Osteocyte (in vitro differentiated cells): ENCODE measurements at places on chromosomes 1 and 21. TPM values are rescaled to one million over a fixed set of nuclear protein-coding genes. Genes with fewer than 3 reads are reported as not detected.
A peak's percentile ranks its signal among the peaks of the same experiment; 100 is the strongest.

- H3K27me3 ChIP-seq, result no peaks in the 10 kb centered on the region
- peaks cover 7% of the 10 kb centered on the region for H3K4me1 ChIP-seq
- H3K4me3 ChIP-seq, result no peak overlapping the region
- H3K36me3 ChIP-seq, result no peaks in the 10 kb centered on the region
- no peak overlapping the region for H3K27ac ChIP-seq
These were observed 3.3 kb upstream of the AGPAT3 start for GRCh38 chr21:43861706-43862105.

Gene FCRL4
- total RNA-seq, result not detected in 2 replicates

- H3K4me1 ChIP-seq, result peaks cover 17% of the 10 kb centered on the region
- no peak for DNase-seq
- H3K4me3 ChIP-seq, result no peak overlapping the region
- peaks cover 42% of the 10 kb centered on the region for H3K27me3 ChIP-seq
- no peaks in the 10 kb centered on the region for H3K36me3 ChIP-seq
These were observed 93.1 kb upstream of the HAO2 start for GRCh38 chr1:119275145-119276134.

DNA sequence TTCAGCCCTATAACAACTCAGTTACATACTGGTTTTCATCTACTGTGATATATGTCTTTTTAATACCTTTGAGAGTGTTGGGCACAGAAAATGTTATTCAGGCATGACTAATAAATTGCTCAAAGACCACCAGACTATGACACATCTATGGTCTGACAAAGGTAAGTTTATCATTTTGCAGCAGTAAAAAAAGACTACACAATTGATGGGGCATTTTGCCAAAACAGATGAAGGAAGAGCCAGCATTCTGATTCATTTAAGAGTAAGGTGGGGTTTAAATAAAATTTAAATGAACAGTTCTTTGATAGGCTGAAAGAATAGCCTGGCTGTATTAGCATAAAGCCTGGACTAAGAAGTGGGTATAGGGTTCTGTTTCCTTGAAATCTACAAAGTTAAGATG is 8.8 kb upstream of the RNPC3 start:
- DNase-seq, result no peak
- no peaks in the 10 kb centered on the region for H3K27me3 ChIP-seq
- H3K36me3 ChIP-seq, result no peaks in the 10 kb centered on the region
- no peak overlapping the region for H3K4me3 ChIP-seq

Gene TCEA3
- total RNA-seq, result 4.0 and 4.6 TPM in 2 replicates

DNA sequence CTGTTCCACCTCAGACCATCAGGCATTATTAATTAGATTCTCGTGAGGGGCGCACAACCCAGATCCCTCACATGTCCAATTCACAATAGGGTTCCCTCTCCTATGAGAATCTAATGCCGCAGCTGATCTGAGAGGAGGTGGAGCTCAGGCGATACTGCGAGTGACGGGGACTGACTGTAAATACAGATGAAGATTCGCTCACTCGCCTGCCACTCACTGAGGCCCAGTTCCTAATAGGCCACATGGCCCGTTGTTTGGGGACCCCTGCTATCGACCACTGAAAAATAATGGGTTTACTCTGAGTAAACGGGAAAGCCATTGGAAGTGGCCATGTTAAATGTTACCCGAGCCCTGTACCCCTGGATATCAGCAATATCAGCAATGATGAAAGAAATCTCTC is 65.9 kb downstream of the GRIK1 start:
- no peaks in the 10 kb centered on the region for H3K36me3 ChIP-seq
- no peak for DNase-seq
- H3K4me1 ChIP-seq, result no peaks in the 10 kb centered on the region
- no peak overlapping the region for H3K27ac ChIP-seq

GRCh38 chr1:8013800-8014199 is 12.3 kb downstream of the ERRFI1 start:
- no peak overlapping the region for H3K4me3 ChIP-seq
- H3K27ac ChIP-seq, result peak overlapping the region; percentile 4
- peaks cover 42% of the 10 kb centered on the region for H3K36me3 ChIP-seq
- DNase-seq, result no peak

Gene IGSF3
- 43.2 and 51.7 TPM in 2 replicates for total RNA-seq

GRCh38 chr1:79193211-79194079 is 186.9 kb upstream of the ADGRL4 start:
- H3K4me3 ChIP-seq, result no peak overlapping the region
- DNase-seq, result no peak
- peaks cover 51% of the 10 kb centered on the region for H3K4me1 ChIP-seq

GRCh38 chr1:233240829-233241682 is 54.5 kb downstream of the PCNX2 start:
- no peak overlapping the region for H3K4me3 ChIP-seq
- peaks cover 27% of the 10 kb centered on the region for H3K4me1 ChIP-seq
- H3K36me3 ChIP-seq, result peaks cover 11% of the 10 kb centered on the region

DNA sequence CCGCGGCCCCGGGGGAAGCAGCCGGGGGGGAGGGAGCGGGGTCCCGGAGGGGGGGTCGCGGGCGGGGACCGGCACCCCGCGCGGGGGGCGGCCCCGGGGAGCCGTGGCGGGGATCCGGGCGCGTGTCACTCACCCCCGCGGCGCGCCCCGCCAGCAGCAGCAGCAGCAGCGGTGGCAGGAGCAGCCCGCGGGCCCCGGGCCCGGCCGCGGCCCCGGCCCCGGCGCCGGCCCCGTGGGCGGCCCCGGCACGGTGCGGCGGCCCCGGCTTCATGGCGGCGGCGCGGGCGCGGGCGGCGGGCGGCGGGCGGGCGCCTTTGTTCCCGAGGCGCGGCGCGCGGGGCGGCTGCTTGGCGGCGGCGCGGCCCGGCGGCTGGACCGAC is 252 bp downstream of the SDC3 start:
- no peaks in the 10 kb centered on the region for H3K36me3 ChIP-seq
- H3K4me1 ChIP-seq, result peaks cover 45% of the 10 kb centered on the region
- no peak overlapping the region for H3K4me3 ChIP-seq
- DNase-seq, result no peak
- H3K27ac ChIP-seq, result no peak overlapping the region
- no peaks in the 10 kb centered on the region for H3K27me3 ChIP-seq

GRCh38 chr21:20311234-20311787 is 686.9 kb upstream of the NCAM2 start:
- no peak overlapping the region for H3K4me3 ChIP-seq
- H3K4me1 ChIP-seq, result no peaks in the 10 kb centered on the region
- no peaks in the 10 kb centered on the region for H3K27me3 ChIP-seq
- H3K36me3 ChIP-seq, result peaks cover 5% of the 10 kb centered on the region

GRCh38 chr1:196593955-196594354 is 14.3 kb downstream of the KCNT2 start:
- no peak overlapping the region for H3K27ac ChIP-seq
- H3K36me3 ChIP-seq, result peaks cover 4% of the 10 kb centered on the region
- DNase-seq, result no peak

- H3K27me3 ChIP-seq, result peaks cover 2% of the 10 kb centered on the region
- no peak for DNase-seq
- peak overlapping the region; percentile 10 for H3K4me3 ChIP-seq
- H3K36me3 ChIP-seq, result no peaks in the 10 kb centered on the region
- H3K4me1 ChIP-seq, result peaks cover 32% of the 10 kb centered on the region
These were observed 17.2 kb downstream of the SPOCD1 start for GRCh38 chr1:31798433-31799195.

Gene DCST1
- total RNA-seq, result not detected in 2 replicates

DNA sequence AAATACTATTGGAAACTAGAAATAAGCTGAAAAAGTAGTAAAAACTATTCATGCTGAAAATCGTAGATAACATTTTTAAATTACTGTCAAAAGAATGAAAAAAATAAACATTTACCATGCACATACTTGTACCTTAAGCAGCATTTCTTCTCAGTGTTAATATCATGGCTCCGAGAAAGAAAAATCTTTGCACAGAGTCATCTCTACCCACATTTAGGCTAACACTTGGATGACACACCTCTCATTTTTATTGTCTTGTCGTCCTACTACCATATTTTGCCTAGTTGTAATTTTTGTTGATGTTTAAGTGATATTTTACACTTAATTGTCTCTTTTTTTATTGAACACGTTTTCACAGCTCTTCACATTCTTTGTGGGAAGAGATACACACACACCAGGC is 1.7 kb upstream of the TNFSF4 start:
- peaks cover 2% of the 10 kb centered on the region for H3K4me1 ChIP-seq
- no peak overlapping the region for H3K27ac ChIP-seq
- DNase-seq, result no peak
- no peaks in the 10 kb centered on the region for H3K36me3 ChIP-seq
- peaks cover 3% of the 10 kb centered on the region for H3K27me3 ChIP-seq
- H3K4me3 ChIP-seq, result no peak overlapping the region

Gene ACTL8
- total RNA-seq, result not detected in 2 replicates

Gene HHAT
- 6.0 and 7.0 TPM in 2 replicates for total RNA-seq

DNA sequence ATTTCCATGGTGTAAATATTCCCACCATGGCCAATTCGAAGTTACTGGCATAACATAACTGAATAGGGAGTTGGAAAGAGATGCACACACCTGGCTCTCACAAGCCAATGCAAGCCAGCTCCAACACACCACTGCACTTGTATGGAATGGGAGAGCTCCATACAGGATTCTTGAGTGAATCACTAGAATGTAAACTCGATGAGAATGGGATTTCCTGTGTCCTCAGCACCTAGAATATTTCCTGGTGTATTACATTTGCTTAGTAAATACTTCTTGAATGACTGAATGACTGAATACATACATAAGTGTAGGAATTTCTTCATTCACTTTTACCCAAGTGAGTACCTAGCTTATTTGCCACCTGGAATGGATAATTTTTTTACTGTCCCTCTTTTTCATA is 16.2 kb upstream of the PPIE start:
- DNase-seq, result no peak
- peaks cover 65% of the 10 kb centered on the region for H3K27me3 ChIP-seq
- peaks cover 2% of the 10 kb centered on the region for H3K36me3 ChIP-seq
- H3K4me1 ChIP-seq, result no peaks in the 10 kb centered on the region
- H3K4me3 ChIP-seq, result no peak overlapping the region
- H3K27ac ChIP-seq, result no peak overlapping the region

- DNase-seq, result peak; percentile 91
- peaks cover 28% of the 10 kb centered on the region for H3K36me3 ChIP-seq
- no peak overlapping the region for H3K4me3 ChIP-seq
- H3K27ac ChIP-seq, result no peak overlapping the region
These were observed 9.3 kb downstream of the MAP3K6 start for GRCh38 chr1:27357281-27358037.

Gene LRRC53
- not detected in 2 replicates for total RNA-seq

- DNase-seq, result no peak
- no peak overlapping the region for H3K4me3 ChIP-seq
- no peaks in the 10 kb centered on the region for H3K36me3 ChIP-seq
- H3K4me1 ChIP-seq, result peaks cover 10% of the 10 kb centered on the region
- no peaks in the 10 kb centered on the region for H3K27me3 ChIP-seq
These were observed 2.9 kb upstream of the LRRC8C start for GRCh38 chr1:89630048-89630447.

Gene OR2T33
- not detected in 2 replicates for total RNA-seq

- DNase-seq, result no peak
- no peak overlapping the region for H3K4me3 ChIP-seq
- H3K4me1 ChIP-seq, result peaks cover 5% of the 10 kb centered on the region
- H3K27me3 ChIP-seq, result no peaks in the 10 kb centered on the region
These were observed 100.7 kb upstream of the GFI1 start for GRCh38 chr1:92587445-92587844.

Gene EFHD2
- total RNA-seq, result 20.3 and 21.9 TPM in 2 replicates

GRCh38 chr1:200405264-200405663 is 4.6 kb downstream of the ZNF281 start:
- H3K27me3 ChIP-seq, result no peaks in the 10 kb centered on the region
- DNase-seq, result no peak

DNA sequence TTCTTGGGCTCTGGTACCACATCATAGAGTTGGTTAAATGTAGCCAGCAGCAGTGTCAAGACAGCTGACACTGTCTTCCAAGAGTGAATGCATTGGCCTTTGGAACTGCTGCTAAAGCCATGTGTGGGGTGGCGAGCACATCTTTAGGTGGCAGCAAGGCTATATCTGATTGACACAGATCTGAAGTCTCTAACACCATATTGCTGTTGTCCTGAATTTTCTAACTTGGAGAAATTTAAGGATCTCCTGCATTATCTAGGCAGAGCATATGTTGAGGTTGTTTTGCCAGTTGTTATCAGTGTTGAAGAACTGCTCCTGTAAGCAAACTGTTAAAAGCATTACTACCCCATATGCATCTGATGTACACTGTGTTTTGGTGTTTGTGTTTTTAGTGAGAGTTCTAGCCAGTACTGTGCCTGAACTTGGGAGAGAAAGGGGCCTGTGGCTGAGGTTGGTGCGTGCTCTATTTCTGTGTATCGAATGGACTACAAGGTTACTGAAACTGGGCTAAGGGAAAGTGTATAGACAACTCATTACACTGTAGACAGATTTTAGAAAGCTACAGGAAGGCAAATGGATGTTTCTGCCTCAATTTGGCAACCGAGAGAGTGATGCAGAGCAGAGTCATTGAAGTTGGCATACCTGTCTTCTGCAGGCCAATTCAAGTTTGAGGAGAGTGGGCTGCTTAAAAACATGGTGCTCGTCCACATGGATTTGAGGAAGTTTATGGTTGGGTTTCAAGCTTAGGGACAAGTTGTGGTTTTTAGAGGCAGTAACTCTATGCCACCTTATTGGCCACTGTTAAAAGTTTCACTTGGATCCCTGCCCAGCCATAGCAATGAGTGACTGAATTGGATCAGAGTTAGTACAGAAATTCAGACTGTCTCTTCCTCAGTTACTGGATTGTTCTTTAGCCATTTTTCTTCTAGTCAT is 16.9 kb downstream of the DYRK3 start:
- peaks cover 3% of the 10 kb centered on the region for H3K36me3 ChIP-seq
- peaks cover 4% of the 10 kb centered on the region for H3K27me3 ChIP-seq
- DNase-seq, result no peak
- peaks cover 20% of the 10 kb centered on the region for H3K4me1 ChIP-seq
- H3K4me3 ChIP-seq, result no peak overlapping the region

DNA sequence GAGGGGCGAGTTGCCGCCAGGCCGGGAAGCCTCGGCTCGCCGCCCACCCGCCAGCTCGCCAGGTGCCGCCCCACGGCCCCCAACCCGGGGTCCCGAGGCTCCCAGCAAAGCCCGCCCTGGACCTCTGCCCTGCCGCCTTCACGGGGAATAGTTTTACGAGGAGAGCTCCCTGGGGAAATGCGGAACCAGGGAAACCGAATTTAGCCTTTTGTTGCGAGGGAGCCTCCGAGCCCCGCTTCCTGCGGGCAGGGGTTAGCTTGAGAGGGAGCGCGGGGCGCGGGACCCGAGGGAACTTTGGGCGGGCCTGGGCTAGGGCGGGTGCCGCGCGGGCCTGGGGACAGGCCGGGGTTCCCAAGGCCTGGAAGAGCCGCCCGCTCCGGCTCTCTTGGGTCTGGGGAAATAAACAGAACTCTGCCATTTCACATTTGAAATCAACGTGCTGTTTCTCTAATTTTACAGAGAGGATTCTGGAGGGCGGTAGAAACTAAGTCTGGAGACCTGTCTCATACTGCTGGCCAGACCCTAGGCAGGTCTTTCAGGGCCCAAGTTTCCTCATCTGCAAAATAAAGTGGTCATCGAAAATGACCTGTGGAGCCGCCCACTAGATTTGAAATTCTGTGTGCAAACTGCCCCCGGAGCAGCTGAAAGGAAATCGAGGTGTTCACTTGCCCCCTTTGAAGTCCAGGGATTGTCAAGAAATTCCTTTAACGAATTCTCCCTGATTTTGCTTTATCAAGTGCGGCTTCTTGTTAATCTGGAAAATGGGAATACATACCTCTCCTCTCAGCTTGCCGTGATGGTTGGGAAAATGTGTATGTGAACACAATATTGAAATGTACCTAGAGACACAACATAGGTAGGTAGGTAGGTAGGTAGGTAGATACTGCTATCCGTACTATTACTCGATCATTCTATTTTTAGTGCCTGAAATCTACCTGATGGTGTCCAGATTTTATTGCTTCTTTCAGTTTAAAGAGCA is 749 bp upstream of the GLUL start:
- H3K27me3 ChIP-seq, result no peaks in the 10 kb centered on the region
- peak overlapping the region; percentile 96 for H3K4me3 ChIP-seq
- peak overlapping the region; percentile 97 for H3K27ac ChIP-seq
- peaks cover 24% of the 10 kb centered on the region for H3K36me3 ChIP-seq
- H3K4me1 ChIP-seq, result peaks cover 39% of the 10 kb centered on the region
- DNase-seq, result peak; percentile 83
